ENCODE measurements at places on chromosomes 6 and 20.

DNA sequence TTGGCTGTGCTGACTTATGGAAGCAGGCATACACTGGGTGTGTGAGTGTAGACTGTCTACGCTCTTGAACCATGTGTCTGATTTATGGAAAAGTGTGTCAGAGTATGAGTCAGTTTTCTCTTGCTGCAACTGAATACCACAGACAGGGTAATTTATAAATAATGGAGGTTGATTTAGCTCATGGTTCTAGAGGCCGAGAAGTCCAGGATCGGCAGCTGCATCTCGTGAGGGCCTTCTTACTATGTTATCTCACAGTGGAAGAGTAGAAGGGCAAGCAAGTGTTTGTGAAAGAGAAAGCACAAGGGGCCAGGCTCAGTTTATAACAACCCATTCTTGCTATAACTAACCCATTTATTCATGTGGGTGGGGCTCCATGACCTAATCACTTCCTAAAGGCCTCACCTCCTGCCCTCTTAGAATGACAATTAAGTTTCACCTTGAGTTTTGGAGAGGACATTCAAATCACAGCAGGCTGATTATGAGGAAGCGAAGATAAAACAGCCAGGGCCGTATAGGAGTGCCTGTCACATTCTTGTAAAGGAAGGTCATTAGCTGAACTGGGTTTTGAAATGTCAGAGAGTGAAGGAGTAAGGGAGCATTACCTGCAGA is 6.7 kb downstream of the GPR31 start:
- DNase-seq = no peak

GRCh38 chr6:154257067-154257466 is 99.5 kb downstream of the IPCEF1 start:
- no peak for DNase-seq

GRCh38 chr20:40956542-40957264 is 71.9 kb upstream of the TOP1 start:
- no peak for DNase-seq

DNA sequence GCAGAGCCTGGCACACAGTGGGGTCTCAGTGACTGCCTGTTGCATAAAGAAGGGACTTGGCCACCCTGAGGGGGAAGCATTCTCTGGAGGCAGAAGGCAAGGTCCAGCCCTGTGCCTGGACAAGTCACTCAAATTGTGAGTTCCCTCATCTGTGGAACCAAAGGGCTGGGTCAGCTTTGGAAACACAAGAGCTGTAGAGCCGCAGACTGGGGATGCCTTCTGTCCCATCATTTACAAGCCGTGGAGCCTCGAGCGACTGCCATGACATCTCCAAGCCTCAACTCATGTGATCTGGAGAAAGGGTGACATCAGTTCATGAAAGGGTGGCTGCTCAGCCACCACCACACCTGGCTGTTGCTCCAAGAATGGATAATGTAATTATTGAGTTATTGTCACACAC is 20.4 kb upstream of the SIRPD start:
- no peak for DNase-seq

GRCh38 chr20:5135363-5136012 is 8.7 kb downstream of the CDS2 start:
- DNase-seq = no peak

DNA sequence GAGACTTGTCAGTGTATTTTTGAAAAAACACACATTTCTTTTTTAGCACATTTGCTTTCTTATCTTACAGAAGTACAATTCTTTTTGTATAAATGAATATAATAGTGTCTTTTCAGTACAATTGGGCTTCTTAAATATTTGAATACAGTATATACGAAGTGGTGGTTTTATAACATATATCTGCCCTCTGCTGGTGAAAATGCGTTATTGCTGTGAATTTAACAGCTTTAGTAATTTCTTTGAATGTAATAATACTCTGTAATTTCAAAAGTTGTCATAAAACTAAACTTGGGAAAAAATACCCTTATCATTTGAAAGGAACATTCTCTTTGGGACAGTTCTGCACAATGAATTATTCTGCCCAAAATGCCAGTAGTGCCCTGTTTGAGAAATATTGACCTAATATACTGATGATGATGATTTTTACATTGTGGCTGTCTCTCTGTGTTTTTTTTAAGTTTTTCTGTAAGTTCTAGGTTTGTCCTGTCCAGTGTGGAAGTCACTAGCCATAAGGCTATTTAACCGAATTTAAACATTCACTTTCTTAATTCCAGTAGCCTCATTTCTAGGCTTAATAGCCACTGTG is 19.0 kb downstream of the SMAP1 start:
- DNase-seq = no peak

All from stimulated activated CD8-positive, alpha-beta memory T cell treated with anti-CD3 and anti-CD28 coated beads, Interleukin-4, amount 100 ng/mL, for 1 hour (primary cell).